ENCODE measurements at places on chromosomes 1 and 21.

- no peak for DNase-seq
Measured at GRCh38 chr1:196890668-196891067, 2.8 kb downstream of the CFHR4 start.

GRCh38 chr1:55054396-55054795, 15.0 kb downstream of the PCSK9 start:
- no peak for DNase-seq

GRCh38 chr1:20551161-20551560, 1.2 kb upstream of the FAM43B start:
- no peak for DNase-seq

DNA sequence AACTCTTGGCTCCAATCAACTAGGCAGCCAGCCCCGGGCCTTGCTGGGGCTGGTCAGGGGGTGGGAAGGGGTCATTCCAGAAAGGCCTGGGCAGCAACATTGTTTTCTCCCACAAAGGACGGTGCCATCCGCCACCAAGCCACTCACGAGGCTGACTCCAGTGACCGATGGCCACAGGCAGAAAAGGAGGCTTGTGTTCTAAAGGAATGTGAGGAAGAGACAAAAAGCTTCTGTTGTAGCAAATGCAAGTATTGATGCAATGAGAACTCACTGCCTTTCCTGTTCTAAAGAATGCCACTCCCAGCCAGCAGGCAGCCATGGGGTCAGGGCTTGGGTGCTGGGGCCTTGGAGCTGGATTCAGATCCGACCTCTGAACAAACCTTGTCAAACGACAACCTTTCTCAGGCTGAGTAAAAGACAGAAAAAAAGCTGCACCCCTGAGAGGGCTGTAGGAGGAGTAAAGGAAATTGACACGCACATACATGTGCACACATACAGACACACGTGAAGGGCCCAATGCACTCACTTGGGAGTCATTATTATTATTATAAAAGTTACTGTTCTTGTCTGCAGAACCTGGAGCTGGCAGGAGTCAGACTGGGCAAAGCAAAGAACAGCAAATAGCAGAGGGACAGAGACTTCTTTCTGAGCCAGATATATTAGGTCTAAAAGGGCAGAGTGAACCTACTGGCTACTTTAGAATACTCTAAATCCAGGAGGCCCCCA, 13.9 kb upstream of the PRMT2 start:
- no peak for DNase-seq

- no peak for DNase-seq
Measured at GRCh38 chr1:97820470-97821188, 100.2 kb downstream of the DPYD start.

DNA sequence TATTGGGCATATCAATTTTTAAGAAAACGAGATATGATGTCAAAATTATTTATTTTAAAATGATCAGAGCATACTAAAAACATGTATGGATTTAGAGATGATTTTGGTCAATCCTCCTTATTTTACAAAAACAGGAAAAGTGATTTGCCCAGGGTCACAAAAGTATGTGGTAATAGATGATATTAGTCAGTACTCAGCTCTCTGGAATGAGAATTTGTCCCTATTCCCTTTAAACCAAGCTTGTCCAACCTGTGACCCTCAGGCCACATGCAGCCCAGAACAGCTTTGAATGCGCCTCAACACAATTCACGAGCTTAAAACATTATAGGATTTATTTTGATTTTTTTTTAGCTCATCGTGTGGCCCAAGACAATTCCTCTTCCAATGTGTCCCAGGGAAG, 104.7 kb downstream of the AKT3 start:
- no peak for DNase-seq

DNA sequence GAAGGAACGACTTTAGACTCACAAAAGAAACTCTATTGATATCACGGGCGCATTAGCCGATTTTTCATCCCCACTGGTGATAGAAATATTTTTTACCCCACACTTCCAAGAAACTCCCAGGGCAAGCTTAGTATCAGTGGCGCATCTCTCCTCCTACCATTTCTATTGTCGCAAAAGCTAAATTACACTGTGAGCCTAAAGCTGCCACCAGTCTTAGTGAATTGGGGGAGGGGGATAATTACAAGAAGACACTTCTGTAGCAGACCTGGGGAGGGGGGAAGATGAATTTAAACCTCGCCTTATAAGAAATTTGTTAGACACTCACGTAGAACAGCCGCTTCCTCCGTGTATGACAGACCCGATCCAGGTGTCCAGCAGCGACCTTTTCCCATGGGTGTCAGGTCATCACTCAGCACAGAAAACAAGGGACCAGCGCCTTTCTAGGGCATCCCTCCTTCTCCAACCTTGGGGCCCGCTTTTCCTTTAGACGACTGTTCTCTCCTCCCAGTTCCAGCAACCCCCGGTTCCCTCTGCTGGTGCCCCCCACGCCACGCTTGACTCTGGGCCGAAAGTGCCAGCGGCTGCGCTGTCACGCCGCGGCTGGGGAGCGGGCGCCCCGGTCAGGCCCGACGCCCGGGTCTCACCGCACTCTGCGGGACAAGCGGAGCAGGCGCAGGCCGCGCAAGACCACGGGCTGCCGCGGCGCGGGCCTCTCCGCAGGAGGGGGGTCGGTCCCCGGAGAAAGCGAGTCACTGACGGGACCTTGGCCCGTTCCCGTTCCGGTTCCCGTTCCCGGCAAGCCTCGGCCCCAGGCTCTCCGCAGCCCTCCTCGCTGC, 821 bp downstream of the PHC2 start:
- DNase-seq, result peak; percentile 63

DNA sequence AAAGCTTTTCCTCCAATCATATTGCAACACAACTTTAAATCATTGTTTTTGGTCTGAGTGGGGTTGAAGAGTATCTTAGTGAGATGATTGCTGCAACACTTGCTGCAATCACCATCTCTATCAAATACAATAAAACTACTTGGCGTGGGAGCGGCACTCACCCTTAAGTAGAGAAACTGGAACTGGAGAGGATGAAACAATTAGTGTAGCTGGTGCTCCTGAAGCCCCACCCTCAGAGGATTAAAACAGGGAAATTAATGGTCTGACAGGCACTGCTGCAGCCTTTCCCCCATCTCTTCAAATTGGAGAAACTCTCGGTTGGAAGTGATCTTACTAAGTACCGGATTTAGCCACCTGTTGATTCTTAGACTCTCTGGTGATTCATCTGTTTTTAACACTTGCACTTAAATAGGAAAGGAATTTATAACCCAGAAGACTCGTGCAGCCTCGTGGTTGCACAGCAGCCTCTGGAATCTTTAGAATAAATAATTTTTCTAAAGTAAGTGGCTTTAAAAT, 80.5 kb upstream of the KIF26B start:
- no peak for DNase-seq

DNA sequence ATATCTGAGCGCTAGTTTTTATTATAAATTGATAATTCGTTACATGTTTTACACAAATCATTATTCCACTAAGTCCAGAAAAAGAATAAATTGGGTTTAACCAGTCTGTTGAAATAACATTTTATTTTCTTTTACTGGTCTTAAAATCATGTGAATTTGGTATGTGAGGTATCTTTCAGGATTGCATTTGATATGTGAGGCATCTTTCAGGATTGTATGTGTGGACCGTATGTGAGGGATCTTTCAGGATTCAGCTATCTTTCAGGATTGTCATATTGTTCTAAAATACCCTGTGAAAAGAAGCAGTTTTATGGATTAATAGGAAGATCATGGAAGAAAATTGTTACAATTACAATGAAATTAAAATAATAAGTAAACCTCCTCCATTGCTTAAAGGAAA, 42.9 kb downstream of the USP25 start:
- no peak for DNase-seq

DNA sequence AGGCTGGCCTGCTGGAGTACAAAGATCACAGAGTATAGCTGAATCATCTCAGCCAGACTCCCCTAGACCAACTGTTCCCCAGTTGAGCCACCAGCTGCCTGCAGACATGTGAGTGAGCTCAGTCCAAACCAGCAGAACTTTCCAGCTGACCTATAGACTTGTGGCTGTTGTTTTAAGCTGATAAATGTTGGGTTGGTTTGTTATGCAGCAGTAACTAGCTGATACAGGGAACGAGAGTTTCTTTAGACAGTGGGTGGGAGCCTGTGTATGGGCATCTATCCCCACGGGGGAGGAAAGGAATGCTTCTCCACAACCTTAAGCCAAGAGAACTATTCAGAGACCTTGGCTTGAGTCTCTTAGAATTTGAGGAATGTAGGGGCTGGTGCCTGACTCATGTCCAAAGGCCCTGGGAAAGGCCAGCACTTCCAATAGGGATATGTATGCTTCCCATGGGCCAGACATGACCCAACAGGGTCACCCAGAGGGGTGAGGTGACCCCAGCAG, 30.1 kb downstream of the SLC1A7 start:
- DNase-seq, result no peak

- DNase-seq, result no peak
Measured at GRCh38 chr1:145986551-145986950, 9.8 kb downstream of the TXNIP start.

DNA sequence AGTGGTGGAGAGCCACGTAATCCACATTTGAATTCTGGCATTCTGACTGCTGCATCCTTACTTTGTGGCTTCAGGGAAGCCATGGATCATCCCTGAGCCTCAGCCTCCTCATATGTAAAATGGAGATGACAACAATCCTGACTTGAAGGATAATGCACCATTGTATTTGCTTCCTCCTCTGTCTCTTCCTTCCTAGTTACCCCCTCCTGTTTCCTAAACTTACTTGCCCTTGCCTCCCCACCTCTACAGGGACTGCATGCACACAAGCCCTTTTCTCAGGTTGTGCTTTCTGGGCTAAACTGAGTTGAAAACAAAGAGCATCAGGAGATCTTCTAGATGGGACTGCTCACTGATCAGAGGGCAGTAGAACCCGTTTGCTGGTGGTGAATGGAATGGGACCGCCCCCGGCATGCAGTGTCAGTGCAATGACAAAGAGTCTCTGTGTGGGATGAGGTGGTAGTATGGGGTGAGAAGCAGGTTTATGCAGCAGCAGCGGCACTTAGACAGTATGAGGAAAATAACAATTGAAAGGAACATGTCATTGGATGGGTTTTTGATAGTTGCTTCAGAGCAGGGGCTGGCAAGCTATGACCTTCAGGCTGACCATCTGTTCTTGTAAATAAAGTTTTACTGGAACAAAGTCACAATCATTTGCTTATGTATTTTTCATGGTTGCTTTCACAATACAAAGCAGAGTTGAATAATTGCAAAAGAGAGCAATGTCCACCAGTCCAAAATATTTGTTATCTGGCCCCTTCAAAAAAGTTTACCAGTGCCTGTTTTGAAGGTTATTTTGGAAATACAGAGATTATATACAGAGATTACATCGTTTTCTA, 6.1 kb upstream of the ADAMTS1 start:
- no peak for DNase-seq

DNA sequence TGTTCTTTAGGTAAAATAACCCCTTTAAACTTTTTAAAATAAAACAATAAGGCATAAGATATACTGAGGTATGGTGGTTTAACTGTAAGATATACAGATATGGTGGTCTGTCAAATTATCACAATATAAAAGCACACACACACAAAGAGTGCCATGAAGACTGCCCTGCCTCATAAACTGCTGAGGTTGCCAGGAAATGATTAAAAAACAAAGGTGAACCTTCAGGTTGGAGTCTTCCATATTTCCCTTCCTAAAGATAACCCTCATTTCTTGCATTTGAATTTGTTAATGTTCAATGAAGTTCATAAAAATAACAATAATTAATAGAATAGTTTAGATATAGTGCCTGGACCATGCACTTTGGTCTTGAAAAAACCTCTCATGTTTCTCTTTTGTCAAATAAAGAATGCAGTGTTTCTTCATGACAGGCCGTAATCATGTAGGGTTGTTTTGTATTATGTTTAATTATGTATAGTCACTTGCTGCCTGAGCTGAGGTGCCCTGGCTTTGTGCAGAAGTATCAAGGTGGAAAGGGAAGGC, 123.6 kb upstream of the B3GALT2 start:
- no peak for DNase-seq

DNA sequence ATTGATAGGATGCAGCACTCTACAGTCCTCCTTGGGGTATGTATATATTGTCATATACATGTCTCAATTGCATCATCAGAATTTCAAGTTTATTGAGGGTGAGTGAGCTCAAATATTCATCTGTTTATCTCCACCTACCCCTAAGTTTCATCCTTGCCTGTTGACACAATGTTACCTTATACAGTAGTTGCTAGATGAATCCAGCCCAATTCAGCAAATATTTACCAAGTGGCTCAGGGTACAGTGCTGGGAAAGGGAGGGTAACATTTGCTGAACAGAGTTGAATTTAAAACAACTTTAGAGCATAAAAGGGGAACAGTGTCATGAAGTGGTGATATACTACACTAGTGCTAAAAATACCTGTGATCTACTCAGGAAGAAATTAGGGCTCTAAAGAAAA, 14.4 kb downstream of the ELAVL4 start:
- DNase-seq, result no peak

- no peak for DNase-seq
Measured at GRCh38 chr1:228095161-228095560, 8.0 kb downstream of the C1orf35 start.

DNA sequence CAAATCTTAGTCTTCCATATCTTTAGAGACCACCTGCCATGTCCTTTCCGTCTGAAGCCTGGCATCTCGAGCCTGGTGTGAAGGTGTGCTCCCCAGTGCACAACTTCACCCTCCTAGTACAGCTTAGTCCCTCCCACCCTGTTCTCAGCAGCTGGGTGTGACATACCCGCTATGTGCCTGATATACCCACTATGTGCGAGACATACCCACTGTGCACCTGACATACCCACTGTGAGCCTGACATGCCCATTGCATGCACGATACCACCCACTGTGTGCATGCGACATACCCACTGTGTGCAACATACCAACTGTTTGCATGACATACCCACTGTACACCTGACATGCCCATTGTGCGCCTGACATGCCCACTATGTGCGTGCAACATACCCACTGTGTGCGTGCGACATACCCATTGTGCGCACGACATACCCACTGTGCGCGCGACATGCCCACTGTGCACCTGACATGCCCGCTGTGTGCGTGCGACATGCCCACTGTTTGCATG, 3.0 kb upstream of the RRP1 start:
- no peak for DNase-seq

GRCh38 chr1:66556161-66556611, 22.2 kb downstream of the SGIP1 start:
- DNase-seq, result no peak

DNA sequence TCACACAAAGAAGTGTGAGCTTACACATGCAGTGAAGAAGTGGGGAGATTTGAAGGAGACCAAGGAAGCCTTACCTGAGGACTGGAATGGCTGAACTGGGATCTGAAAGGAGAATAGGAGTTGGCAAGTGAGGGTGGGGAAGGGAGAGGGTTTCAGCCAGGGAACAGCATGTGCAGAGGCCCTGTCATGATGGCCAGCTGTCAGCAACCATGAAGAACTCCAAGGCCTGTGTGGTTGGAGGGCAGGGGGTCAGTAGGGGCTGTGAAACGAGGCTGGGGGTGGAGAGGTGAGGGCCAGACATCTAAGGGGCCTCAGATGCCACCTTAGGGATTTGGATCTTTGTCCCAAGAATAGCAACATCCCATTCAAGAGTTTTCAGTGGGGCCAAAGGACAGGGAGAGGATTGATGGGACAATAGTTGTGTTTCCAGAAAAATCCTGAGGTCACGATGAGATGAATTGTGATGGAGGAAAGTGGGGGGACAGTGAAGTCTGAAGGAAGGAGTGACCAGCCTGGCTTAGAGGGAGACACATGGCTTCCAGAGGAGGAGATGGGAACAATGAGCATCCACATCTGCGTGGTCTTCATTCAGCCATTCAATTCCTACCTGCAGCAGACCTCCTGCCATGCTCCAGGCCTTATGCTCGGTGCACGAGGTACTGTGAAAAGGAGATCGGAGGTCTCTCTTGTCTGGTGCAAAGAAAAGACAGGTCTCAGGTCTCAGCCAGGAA, 187.6 kb downstream of the MATN1 start:
- DNase-seq, result peak; percentile 27

GRCh38 chr1:221045842-221046831, 166.9 kb downstream of the HLX start:
- DNase-seq, result no peak
